AG10803 (cell line): ENCODE measurements at places on chromosomes 3 and 15.

- no peak for DNase-seq
These were observed 221.4 kb downstream of the SOX2 start for GRCh38 chr3:181933052-181933618.

DNA sequence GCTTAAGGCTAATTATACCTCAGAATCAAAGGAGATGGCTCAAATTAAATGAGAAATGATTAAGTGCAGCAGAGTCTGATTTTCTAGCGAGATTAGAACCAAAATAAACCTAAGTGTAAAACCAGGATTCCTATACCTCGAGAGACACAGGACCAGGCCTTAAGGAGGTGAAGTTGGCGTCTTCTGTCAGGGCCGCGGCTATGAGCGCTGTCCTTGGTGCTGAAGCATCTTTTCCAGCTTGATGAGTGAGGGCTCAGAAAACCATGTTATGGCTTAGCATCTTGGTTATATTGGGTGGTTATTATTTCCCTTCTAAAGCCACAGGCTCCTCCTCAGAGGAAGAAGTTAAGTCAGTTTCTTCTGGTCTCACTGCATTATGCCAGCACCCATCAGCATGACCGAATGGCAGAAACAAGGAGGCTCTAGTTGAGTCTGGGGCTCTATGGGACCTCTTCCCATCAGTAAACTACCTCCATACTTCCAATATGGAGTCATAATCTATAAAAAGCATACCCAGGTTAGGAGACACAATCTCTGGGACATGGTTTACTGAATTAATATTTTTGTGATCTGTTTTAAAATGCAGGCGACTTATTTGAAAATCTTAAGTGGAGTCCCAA lies 120.1 kb upstream of the NMNAT3 start:
- peak; percentile 10 for DNase-seq

- peak; percentile 79 for DNase-seq
These were observed 92.7 kb upstream of the OCA2 start for GRCh38 chr15:28191832-28192231.

DNA sequence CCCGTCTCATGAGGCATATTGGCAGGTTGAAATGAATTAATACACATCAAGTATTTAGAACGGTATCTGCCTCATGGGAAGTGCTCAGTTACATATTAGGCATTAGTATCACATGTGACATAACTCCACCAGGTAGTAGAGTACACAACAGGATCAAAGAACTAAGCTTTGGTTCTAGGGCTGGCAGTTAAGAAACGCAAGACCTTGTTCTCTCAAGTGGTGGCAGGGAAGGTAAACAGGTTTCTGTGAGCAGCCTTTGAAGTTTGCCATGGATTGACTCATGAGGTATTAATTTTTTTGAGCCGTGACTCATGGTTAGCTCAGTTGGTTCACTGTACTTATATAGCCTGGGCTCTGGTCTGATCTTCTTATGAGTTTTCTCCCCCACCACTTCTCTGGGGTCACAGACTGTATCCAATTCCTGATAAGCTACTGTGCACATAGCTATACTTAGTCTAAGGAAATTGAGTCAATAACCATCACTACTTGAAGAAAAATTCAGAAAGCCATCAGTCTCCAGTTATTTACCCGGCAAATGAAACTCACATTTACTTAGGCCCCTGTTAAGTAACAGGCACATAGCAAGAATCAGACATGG lies 155.6 kb upstream of the STT3B start:
- peak; percentile 50 for DNase-seq

- DNase-seq: no peak
These were observed 53.8 kb downstream of the HMG20A start for GRCh38 chr15:77474310-77474988.

GRCh38 chr3:14462738-14463137 lies 60.3 kb downstream of the SLC6A6 start:
- DNase-seq: no peak
